ENCODE measurements at places on chromosomes 13 and 19.

- no peak for DNase-seq
These were observed 57.0 kb downstream of the RBM26 start for GRCh38 chr13:79349011-79349410.

DNA sequence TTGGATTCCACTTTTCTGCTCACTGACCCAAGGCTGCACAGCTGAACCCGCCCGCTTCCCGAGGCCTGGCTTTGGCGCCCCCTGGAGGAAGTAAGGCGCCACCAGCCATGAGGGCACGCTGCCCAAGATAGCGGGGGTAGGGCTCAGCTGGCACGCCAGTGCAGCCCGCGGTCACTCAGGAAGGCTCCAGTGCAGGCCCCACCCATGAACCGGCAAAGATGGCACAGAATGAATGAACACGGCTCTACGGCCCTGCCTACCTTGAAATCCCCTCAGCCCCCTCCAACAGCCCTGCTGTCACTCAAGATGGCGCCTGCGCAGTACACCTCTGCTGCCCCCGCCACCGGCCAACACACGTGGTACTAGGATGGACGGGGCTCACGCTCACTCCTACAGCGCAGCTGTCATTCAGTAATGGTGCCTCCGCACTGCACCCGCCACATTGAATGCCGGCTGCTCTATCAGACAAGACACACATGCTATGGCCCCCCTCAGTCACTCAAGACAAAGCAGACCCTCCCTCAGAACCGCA lies 3.0 kb downstream of the PEG3 start:
- DNase-seq: no peak

DNA sequence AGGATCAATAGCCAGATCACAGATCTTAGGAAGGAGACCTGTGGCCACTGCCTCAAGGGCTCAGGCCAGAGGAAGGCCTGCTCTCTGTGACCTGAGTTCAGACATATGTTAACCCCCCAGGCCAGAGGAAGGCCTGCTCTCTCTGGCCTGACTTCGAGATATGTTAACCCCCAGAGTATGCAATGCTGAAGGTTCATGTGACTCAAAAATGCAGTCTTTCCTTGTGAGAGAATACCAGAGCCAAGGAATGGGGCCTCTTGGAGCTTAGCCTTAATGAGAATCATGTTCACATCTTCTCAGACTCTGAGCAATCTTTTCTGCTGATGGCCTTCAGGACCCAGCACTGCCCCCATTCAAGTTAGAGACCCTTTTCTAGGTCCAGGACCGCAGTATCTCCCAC lies 36.7 kb downstream of the MBNL2 start:
- no peak for DNase-seq

GRCh38 chr19:29771708-29772414 lies 39.9 kb upstream of the CCNE1 start:
- no peak for DNase-seq

DNA sequence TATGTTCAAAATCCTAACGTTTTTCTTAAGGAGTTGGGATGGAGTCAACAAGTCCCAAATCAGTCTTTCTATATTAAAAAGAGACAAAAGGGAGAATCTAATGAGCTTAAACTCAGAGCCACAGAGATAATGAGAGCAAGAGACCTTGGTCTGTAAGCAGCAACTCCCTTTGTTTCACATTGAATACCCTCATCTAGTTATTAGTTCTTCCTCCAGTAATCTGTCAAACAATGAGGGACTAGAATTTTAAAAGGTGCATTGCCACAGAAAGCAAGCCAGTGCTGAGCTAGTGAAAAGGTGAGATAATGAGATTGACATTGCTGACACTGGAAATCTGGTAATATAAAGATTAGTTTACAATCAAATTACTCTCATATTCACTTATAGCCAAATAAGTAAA lies 718.6 kb downstream of the DACH1 start:
- no peak for DNase-seq

GRCh38 chr13:44379885-44380284 lies 6.3 kb downstream of the SERP2 start:
- no peak for DNase-seq

DNA sequence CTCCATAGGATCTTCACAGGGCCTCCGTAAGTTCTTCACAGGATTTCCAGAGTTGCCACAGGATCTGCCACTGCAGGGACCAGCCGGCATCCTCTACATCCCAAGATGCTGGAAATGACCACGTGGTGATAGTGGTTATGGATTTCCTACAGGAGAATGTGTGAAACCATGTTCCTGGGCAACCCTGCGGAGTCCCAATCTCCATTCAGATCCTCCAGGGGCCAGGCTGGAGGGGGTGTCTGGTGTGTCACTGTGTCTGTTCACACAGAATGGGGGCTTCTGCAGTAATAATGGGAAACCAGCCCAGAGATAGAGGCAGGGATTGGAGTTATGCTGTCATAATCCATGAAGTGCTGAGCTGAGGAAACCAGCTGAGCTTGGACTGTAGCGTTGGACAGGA lies 8.6 kb downstream of the LILRA6 start:
- DNase-seq: no peak

DNA sequence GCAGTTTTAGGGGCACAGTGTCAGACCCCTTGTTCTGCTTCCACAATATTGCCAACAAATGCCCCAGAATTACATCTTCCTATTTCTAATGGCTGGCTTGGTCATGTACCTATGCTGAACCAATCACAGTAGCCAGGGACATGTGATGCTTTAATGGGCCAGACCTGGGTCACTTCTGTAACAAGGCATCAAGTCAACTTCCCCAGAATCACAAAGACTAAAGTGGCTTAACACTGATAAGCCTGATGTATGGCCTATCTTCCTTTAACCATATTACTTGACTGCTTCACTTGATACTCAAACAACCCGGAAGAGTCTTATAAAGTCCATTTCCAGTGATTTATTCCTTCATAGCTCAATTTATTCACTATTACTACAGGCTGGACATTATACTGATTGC lies 19.6 kb downstream of the LNX2 start:
- no peak for DNase-seq

GRCh38 chr13:99986741-99987140 lies 5.2 kb downstream of the ZIC2 start:
- DNase-seq: no peak

DNA sequence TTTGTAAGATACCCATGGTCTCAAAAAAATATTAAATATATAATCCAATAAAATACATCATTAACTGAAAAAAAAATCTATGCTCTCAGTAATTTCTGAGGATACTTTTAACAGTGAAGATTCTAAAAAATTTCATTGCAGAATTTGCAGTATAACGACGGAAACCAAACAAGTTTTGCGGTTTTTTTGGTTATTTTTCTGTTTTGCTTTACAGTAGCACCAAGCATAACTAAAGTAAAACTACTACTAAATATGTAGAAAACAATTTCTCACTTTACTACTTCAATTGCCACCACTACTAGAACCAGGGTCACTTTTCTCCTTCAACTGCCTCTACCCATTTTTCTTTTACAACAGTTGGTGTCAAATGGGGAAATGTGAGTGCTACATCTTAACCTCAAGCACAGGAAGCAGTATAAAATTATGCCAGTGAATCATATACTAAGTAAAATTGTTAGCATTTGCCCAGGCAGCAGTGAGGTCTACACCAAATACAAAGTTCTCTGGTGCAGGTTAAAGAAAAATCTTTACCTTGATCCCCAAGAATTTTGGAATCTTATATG lies 24.1 kb downstream of the MICU2 start:
- no peak for DNase-seq

DNA sequence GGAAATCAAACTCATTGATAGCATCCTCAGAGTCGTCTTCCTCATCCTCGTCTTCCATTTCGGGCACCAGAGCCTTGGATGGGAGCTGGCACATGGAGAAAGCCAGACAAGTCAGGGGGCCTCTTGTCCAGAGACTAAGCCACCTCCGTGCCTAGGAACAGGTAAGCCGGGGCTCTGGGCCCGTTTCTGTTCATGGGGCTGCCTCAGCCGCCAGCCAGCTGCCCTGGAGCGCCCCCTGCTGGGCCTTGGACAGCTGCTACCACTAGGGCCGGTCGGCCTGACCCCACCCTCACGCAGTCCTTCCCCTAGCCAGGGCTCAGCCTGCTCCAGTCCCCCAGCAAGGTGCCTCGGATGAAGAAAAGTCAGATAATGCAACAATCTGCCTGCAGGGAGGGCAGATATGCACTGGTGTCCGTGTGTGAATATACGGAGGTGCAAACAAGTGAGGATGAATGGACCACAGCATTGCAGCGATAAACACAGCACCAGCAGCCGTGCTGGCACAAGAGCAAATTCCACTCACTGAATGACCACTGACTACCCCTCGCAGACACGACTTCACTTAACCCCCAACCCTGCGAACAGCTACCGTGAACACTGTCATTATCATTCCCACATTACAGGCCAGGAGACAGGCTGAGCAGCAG lies 11.9 kb upstream of the PRKD2 start:
- peak; percentile 90 for DNase-seq

DNA sequence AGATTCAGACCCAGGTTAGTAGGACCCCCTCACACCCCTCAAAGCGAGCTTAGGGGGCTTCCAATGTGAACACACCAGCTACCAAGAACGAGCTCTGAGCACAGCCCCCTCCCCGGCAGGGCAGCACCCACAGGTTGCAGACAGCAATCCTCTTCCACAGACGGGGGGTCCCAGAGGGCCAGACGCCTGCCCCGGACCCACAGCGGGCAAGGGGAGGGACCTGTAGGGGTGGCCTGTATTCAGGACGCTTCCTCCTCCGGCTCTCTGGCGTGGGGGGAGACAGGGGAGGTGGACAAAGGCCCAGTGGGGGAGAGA lies 4.8 kb downstream of the TTYH1 start:
- DNase-seq: no peak

DNA sequence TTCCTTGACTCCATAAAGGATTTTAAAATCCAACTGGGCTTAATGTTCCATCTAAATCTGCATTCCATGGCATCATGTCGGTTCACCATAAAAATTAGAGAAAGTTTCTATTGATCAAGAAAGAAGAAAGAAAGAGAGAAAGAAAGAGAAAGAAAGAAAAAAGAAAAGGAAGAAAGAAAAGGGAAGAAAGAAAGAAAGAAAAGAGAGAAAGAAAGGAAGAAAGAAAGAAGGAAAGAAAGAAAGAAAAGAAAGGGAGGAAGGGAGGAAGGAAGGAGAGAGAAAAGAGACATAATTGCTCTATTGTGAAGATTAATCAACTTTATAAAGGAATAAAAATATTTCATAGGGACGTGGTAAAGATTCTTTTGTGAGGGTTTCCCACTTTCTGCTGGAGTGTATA lies 329.2 kb downstream of the DLEU7 start:
- DNase-seq: no peak

- DNase-seq: peak; percentile 51
These were observed 5.2 kb upstream of the LMNB2 start for GRCh38 chr19:2461751-2462634.

GRCh38 chr19:48833977-48834376 lies 2.3 kb downstream of the HSD17B14 start:
- no peak for DNase-seq

- DNase-seq: no peak
These were observed 18.8 kb downstream of the TYK2 start for GRCh38 chr19:10361569-10362011.

DNA sequence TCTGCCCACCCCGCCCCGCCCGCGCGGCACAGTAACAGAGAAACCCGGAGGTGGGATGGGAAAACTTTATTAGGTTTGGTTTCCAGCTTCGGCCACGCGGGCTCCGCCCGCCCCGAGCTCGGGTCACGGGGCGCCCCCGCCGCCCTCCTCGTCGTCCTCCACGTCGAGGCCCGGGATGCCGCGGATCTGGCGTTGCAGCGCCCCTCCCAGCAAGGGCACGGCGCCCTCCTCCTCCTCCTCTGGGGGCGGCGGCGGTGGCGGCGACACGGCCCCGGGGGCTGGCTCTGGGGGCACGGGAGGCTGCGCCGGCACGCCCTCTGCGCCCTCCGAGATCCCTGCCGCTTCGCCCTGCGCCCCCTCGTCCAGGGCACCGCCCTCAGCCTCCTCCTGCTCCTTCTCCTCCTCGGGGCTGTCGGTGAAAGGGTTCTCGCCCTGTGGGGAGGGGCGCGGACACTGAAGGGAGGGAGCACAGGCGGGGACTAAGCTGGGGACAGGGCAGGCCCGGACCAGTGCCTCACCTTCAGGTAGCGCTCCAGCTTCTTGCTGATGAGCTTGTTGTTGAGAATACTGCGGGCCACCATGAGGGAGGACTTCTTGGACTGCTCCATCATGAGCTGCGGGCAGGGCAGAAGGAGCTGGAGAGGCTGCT lies 536 bp upstream of the AKAP8 start:
- DNase-seq: no peak

GRCh38 chr13:112709825-112710783 lies 20.3 kb downstream of the ATP11A start:
- no peak for DNase-seq

DNA sequence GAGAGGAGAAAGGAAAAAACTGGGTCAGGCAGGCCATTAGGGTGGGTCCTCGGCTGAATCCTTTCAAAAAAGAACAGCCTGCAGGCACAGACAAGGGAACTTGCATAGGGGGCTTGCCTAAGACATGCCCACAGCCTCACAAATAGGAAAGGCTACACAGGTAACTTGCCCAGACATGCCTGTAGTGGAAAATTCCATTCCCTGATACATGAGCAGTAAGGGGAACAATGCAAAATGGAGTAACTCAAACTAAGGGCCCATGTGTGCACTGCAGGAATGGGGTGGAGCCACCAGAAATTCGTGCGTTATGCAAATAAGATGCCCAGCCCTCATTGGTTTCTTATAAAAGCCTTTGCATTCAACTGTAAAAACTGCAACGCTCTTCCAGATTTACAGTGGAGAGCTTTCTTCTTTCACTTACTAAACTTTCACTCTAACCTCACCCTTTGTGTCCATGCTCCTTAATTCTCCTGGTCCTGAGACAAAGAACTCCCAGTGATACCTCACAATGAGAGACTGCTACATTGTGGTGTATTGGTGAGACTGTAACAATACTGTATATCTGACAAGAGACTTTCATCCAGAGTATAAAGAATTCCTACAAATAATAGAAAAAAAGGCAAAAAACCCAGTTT lies 59.5 kb upstream of the SLITRK1 start:
- no peak for DNase-seq

GRCh38 chr19:33795370-33796163 lies 1.1 kb upstream of the KCTD15 start:
- DNase-seq: no peak

DNA sequence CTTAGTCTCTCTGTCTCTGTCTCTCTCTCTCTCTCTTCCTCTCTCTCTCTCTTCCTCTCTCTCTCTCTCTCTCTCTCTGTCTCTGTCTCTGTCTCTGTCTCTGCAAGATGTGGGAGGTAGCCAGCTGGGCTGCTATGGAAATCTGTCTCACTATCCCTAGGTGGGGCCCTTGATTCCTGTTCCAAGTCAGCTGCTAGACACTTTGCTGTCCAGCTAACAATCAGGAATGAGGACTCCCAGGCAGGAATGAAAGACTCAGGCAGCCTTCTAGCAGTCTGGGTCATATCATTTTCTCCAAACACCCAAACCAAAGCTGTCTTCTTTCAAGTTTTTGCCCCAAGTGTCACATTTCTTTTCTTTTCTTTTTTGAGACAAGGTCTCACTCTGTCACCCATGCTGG lies 23.2 kb downstream of the CATSPERD start:
- DNase-seq: no peak

DNA sequence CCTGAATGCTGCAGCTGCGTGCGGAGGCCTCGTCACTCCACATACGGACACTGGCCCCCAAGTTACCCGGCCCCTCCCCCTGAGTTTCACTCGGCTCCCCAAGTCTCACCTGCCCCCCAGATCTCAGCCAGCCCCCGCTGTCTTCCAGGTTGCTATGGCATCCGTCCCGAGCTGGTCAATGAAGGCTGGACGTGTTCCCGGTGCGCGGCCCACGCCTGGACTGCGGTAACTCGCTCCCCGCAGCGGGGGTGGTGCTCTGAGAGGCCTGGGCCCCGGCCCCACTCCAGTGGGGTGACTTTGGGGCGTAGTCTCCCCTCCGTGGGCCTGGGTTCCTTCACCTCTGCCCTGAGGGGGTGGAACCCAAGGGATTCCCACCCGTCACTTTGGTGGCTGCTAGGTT lies 168.2 kb downstream of the KDM4B start:
- DNase-seq: no peak

GRCh38 chr19:4733755-4734345 lies 10.2 kb upstream of the DPP9 start:
- no peak for DNase-seq
